ENCODE measurements at places on chromosomes 5 and 9.

DNA sequence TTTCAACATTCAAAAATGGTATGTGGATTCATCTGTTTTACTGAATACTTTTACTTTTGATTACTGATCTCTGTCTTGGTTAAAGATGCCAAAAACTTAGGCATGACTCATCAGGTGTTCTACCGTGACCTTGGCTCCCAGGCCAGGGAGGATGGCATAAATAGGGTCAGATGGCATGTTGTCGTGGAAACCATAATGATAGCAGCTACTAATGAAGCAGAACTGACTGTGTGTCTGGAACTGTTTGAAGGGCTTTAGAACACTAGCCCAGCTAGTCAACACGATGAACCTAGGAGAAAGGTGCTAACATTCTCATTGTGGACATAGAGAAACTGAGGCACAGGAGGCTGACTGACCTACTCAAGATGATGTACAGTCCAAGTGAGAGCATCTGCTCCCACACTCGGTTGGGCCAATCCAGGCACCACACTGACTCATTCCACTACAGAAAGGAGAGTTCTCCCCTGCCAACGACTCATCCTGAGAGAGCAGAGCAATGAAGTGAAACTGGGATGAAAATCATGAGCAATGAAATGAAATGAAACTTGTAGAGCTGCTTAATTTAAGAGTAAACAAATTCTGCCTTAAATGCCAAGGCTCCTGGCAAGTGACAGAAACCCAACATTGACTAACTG, 116.0 kb downstream of the TENT4A start:
- no peak for DNase-seq

GRCh38 chr5:113358696-113359095, 76.1 kb downstream of the TSSK1B start:
- no peak for DNase-seq

DNA sequence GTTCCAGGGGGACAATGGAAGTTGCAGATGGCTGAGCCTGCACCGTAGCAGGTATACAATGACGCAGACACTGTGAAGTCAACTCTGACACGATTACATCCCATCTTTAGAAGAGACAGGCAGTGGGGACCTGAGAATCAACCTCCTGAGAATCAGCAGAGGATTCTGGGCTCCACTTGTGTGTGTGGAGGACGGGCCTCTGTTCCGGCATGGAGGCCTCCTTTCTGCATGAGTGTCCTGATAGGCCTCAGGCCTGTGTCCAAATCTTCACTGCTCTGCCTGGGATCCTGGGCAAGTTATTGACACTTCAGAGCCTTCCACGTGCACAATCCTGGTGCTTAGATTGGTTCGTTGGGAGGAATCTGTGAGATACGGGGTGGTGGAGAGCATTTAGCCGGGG, 151.2 kb upstream of the COL5A1 start:
- DNase-seq, result no peak

GRCh38 chr5:174057206-174057605, 11.7 kb downstream of the NSG2 start:
- DNase-seq, result no peak

GRCh38 chr9:133484671-133485437, 6.0 kb upstream of the SLC2A6 start:
- DNase-seq, result no peak

- no peak for DNase-seq
Measured at GRCh38 chr9:131084661-131085369, 11.5 kb upstream of the AIF1L start.

- no peak for DNase-seq
Measured at GRCh38 chr5:35678661-35679060, 61.0 kb downstream of the SPEF2 start.
